ENCODE measurements at places on chromosomes 5 and 9. TPM values are rescaled to one million over a fixed set of nuclear protein-coding genes. Genes with fewer than 3 reads are reported as not detected.

PCDHGB1 gene
- total RNA-seq = not detected

EDIL3 gene
- total RNA-seq = not detected

PCDHGA4 gene
- total RNA-seq = 0.11 TPM

GRM6 gene
- not detected for total RNA-seq

HEMGN gene
- 2.9 TPM for total RNA-seq

PCDHGA10 gene
- total RNA-seq = not detected

DNA sequence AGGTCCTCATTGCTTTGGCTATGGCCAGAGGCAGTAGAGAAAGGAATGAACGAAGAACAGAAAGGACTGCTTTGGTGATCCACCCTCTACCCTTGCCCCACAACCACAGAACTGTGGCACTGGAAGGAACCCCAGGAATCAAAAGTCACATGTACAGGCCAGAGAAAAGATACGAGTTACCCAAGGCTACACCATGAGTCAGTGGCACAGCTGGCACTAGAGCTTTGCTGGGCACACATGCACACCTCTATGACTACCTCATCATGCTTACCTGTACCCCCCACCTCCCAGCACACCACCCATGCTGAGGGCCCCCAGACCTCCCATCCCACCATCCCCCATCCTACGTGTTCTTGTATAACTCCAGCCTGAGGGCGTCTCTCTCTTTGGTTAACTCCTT is 13.1 kb downstream of the GOLGA2 start:
- no peaks in the 10 kb centered on the region for H3K4me1 ChIP-seq
- no peaks in the 10 kb centered on the region for H3K27me3 ChIP-seq
- no peak overlapping the region for H3K4me3 ChIP-seq
- DNase-seq = no peak
- H3K36me3 ChIP-seq = peaks cover 19% of the 10 kb centered on the region

DNA sequence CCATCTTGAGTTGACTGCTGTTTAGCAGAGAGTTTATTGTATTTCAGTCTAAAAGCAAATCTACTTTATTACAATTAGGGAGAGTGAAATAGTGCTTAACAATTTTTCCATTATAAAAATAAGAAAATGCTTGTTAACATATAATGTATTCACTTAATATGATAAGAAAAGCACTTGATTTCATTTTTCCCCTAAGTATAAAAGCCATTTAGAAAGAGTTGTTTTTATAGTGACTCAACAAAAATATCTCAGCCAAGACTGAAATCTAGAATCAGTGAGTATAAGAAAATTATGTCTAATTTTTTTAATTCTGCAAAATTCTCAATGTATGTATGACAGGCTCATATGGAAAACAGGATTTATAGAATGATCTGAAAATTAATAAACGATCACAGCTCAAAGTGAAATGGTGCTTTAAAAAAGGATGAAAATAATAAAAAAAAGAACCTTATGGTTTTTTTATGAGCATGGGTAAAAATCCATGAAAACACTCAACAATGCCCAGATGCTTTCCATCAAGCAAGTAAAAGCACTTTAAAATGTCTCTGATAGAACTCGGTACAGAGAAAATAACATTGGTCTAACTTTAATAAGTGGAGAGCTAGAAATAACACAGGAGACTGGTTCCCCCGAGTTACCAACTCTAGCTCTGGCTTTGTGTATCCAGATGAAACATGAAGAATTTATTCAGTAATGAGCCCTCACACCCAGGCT is 1057.8 kb upstream of the WWC1 start:
- no peaks in the 10 kb centered on the region for H3K4me1 ChIP-seq
- no peaks in the 10 kb centered on the region for H3K27me3 ChIP-seq
- no peaks in the 10 kb centered on the region for H3K36me3 ChIP-seq
- no peak overlapping the region for H3K27ac ChIP-seq
- H3K4me3 ChIP-seq = no peak overlapping the region
- DNase-seq = no peak

GRCh38 chr5:111961862-111962261 is 204.9 kb upstream of the NREP start:
- no peaks in the 10 kb centered on the region for H3K27me3 ChIP-seq
- H3K36me3 ChIP-seq = no peaks in the 10 kb centered on the region
- no peak overlapping the region for H3K4me3 ChIP-seq
- DNase-seq = no peak

GRCh38 chr5:171622010-171622409 is 163.6 kb upstream of the SMIM23 start:
- no peak for DNase-seq
- H3K27me3 ChIP-seq = peaks cover 4% of the 10 kb centered on the region
- no peaks in the 10 kb centered on the region for H3K4me1 ChIP-seq

DNA sequence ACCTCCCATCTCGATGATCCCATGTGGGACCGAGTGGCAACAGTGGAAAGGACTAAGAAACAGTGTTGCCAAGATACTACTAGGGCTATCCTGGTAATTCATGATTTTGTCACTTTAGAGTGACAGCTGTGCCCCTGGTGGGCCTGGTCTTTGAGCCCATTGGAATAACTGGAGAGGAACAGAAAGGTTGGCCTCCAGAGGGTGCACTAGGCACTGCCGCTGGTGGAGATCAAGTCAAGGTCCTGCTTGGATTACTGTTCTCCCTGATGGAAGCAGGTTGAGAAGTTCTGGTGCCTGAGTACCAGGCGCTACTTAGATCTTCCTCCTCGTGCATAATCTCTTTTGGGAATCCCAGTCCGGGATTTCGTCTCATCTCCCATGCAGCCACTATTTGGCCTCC is 129.6 kb downstream of the SEC61B start:
- no peak overlapping the region for H3K27ac ChIP-seq
- H3K27me3 ChIP-seq = no peaks in the 10 kb centered on the region
- H3K4me1 ChIP-seq = no peaks in the 10 kb centered on the region
- no peak for DNase-seq
- H3K36me3 ChIP-seq = no peaks in the 10 kb centered on the region

GRCh38 chr5:146909255-146910068 is 30.9 kb upstream of the PPP2R2B start:
- H3K4me3 ChIP-seq = no peak overlapping the region
- peaks cover 8% of the 10 kb centered on the region for H3K4me1 ChIP-seq
- H3K27me3 ChIP-seq = no peaks in the 10 kb centered on the region
- H3K27ac ChIP-seq = no peak overlapping the region

DNA sequence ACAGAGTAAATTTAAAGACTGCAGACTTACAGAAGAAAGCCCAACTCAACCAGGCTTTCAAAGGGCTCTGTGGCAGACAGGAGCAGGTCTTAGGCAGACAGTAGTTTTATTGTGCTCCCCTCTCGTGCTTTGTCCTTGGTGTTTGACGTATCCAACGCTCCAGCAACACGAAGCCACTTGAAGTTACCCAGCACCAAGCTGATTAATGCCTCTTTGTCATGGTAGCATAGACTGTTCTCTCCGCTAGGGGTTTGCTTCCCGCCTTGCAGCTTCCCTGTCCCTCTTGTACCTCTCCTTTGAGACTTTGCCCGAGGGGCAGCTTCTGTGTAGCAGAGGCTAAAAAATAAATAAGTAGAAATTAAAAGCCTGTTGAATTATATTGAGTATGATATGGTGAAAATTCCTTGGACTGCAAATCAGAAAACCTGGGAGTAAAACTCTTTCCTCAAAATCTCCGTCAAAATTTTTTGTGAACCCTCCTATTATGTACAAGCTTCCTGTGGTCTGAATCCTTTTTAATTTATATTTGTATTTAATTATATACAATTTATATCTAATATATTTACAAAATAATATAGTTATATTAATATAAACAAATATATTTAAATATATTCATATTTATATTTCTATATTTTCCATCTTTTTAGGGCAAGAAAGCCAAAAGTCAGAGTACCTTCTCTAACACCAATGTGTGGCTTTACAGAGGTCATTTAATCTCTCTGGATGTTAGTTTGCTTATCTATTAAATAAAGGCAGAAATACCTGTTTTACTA is 405.4 kb downstream of the DMAC1 start:
- H3K4me3 ChIP-seq = no peak overlapping the region
- peaks cover 6% of the 10 kb centered on the region for H3K27me3 ChIP-seq
- no peak overlapping the region for H3K27ac ChIP-seq
- no peak for DNase-seq
- H3K36me3 ChIP-seq = no peaks in the 10 kb centered on the region
- H3K4me1 ChIP-seq = no peaks in the 10 kb centered on the region

DNA sequence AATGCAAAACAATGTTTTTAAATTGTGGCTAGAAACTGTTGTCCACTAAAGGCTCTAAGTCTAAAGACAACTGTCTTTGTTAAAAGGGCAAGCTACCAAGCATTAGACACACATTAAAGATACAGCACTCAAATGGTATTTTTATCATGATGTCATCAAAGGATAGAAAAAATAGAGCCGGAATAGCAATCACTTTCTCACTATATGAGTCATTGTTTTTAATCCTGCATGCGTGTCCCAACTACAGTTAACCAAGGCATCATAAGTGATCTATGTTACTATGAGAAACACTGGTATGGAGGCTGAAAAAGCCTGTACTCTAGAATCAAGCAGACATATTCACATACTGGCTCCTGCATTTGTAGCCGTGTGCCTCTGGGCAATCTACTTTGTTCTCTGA is 1.9 kb upstream of the PJA2 start:
- no peak overlapping the region for H3K4me3 ChIP-seq
- DNase-seq = no peak
- peaks cover 26% of the 10 kb centered on the region for H3K4me1 ChIP-seq
- no peak overlapping the region for H3K27ac ChIP-seq

DNA sequence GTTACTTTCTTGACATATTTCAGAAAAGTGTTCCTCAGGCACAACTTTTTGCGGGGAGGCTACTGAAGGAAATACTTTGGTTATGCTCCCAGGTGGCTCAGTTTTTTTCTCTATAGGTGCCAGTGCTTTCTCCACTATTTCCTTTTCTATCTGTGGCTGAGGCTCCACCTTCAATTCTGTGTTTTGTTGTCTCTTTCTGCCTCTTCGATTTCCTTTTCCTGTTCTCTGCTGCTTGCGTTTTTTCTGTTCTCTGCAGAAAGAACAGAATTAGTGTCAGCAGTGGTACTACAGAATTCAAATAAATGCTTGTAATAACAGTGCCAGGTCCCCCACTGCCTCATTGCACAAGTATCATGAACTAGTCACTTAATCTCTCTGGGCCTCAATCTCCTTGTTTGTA is 7.0 kb downstream of the HEMGN start:
- no peak for DNase-seq
- peaks cover 52% of the 10 kb centered on the region for H3K4me1 ChIP-seq
- peak overlapping the region; percentile 32 for H3K4me3 ChIP-seq
- no peaks in the 10 kb centered on the region for H3K27me3 ChIP-seq
- H3K27ac ChIP-seq = peak overlapping the region; percentile 89
